ENCODE measurements at places on chromosomes 6 and 20.
A peak's percentile ranks its signal among the peaks of the same experiment; 100 is the strongest.

GRCh38 chr6:28659250-28659566 is 133.5 kb downstream of the GPX5 start:
- DNase-seq: no peak

GRCh38 chr6:74170118-74170517 is 474.1 kb downstream of the CD109 start:
- peak; percentile 19 for DNase-seq

DNA sequence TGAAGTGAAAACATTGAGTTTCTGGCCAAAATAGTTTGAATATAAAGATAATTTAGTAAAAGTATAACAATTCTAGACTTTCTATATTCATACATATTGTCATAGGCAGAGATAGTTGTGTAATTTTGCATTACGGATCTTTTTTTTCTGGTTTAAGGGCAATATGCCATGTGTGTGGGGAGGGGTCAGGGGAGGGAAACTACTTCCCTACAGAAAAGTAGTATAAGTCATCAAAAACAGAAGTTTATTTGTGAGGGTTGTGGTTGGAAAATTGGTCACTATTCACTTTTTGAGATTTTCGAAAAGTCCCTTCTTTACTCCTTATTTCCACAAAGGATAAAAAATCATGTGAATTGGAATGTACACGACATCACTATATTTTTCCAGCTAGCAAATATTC is 288.2 kb upstream of the PREP start:
- no peak for DNase-seq

GRCh38 chr20:23624324-23624691 is 13.4 kb downstream of the CST3 start:
- DNase-seq: no peak

DNA sequence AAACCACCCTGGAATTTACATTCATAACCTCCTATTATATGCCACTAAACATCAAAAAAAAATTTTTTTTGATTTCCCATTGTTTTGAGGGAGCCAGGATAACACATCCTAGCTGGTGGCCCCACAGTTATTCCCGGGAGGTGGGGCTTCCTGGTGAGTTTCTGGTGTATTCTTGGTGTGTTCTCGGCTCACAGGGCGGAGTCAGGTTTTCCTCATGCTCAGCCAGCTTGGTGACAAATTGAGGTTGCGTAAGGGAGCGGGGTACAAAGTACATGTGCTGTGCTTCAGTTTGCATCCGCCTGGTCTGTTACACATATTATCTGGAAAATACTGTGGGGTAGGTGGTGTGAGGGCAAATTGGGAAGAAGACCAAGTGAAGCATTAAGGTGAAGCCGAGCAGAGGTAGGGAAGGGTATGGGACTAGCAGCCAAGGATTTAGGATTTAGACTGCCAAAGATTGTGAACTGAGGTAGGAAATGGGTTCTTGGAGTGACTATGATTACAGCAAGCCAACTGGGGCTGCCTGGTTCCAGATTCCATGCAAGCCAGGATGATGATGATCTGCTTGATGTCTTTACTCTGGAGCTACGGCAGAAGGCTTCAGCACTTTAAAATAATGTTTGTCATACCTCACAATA is 46.2 kb upstream of the EEF1A1 start:
- DNase-seq: no peak

- no peak for DNase-seq
Measured at GRCh38 chr6:158005626-158006180, 24.0 kb downstream of the SYNJ2 start.

GRCh38 chr20:58167759-58168158 is 60.7 kb downstream of the ANKRD60 start:
- DNase-seq: no peak

GRCh38 chr6:149683256-149683859 is 34.5 kb downstream of the LATS1 start:
- no peak for DNase-seq

DNA sequence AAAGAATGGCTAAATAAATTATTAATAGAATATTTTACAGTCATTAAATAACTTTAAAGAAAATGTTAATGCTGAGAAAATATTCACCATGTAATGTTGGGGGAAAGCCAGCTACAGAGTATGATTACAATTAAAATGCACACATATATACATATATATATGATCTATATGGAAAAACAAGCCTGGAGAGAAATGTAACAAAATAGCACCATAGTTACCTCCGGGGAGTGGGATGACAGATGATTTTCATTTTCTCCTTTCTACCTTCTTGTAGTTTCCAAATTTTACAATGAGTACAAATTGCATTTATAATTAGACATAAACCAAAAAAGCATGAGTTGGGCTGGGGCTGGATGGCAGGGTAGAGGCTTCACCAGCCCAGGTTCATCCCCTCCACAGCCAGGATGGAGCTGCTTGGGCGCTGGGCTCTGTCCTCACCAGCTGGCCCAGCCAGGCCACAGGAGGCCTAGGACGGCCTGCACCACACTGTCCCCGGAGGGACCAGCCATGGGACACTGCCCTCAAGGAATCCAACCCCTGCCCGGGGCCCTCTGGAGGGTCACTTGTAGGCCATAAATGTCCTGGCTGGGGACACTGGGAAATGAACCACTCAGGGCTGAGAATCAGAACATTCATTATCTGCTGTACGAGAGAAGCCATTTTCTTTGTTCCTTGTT is 10.3 kb downstream of the C20orf203 start:
- no peak for DNase-seq

DNA sequence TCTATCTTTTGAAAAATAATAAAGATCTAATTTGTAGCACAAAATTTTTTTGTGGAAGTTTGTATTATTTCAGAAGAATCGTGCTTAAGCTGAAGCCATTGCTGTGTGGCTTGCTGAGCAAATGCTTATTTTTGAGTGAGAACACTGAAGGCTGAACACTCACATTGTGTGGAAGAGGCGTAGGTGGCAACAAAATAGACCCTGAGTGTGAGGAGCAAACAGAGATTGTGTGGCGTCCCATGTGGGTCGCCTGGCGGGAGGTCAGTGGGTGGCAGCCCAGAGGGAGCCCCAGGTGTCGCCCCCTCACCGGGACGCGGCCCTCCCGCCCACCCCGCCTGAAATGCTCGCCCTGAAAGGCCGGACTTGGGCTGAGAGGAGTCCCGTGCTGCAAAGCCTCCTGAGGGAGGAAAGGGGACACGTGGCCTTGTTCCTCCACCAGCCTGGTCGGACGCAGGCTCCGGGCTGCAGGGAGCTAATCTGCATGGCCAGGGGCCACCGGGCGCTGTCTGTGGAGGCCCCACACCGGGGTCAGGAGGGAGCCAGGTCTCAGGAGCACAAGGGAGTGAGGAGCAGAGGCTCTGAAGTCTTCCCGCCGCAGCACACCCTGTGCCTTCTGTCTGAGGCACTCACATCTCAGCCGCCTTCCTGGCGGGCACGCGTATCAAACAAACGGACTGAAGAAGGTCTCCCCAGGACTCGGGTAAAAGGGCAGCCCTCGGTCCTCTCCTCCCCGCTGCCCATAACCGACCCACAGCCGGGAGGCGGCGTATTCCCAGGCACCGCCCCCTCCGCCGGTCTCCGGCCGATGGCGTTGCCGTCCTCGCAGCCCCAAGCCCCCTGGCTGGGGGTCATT is 15.9 kb downstream of the DDO start:
- DNase-seq: no peak

DNA sequence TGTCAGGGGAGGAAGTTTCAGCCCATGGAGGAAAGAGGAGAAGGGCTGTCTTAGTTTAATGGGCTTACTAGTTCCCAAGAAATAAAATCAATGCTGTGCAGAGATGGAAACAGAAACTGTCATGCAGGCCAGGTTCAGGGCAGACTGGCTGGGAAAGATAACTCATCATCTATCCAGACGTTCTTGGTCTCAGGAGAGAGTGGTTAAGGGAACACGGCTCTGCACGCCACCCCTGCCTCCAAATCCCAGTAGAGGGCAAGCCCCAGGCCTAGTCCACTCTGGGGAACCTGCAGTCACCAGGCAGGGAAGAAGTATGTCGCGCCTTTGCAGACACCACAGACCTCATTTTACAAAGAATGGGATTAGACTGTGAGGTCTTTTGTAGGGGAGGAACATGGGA is 12.5 kb downstream of the ALDH8A1 start:
- DNase-seq: no peak

DNA sequence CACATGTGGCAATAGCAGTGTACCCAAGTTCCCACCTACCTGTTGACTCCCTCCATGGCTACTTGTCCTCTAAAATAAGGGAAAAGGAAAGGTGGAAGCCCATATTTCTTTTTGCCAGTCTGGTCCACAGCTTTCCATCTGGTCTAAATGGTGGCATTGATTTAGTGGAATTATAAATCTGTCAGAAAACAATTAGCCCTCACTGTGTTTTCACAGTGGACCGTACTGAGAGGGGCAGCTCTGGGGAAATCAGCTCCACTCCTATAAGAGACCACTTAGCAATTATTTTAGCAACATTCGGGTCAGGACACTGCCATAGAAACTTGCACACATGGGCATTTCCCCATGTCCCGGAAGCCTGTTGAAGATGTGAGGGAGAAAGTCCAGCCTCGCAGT is 653.4 kb upstream of the MARCKS start:
- no peak for DNase-seq

DNA sequence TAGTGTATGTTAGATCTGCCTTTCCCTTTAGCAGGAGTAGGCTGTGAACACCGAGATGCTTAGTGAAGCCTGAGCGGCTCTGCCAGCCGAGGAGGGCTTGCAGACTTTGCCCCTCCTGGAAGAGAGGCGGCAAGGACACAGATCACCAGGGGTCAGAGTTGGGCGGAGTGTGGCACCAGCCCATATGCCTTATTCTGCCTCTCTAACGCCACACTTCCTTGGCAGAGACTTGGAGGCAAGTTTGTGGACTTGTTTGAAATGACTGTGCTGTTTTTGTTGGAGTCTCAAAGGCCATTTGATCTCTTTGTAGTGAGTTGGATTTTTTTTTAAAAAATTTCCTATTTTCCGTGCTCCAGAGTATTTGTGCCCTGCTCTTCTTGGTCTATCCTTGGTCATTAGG is 44.5 kb upstream of the CLDN20 start:
- no peak for DNase-seq

DNA sequence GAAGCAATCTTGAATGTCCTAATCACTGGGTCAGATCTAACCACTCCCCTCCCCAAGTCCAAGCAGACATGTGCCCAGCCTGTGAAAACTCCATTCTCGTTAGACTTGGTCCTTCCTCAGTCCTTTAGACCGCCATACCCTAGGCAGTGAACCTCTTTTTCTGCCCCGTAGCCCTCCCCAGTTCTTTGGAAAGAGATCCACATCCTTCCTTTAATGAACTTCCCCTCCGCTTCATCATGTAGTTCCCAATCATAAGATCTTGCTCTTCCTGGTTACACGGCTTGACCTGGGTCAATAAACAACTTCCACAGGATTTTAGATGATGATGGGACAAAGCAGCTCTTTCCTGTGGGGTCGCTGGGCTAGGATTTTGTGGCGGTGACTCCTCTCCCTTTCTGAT is 9.6 kb downstream of the AHCY start:
- DNase-seq: no peak

DNA sequence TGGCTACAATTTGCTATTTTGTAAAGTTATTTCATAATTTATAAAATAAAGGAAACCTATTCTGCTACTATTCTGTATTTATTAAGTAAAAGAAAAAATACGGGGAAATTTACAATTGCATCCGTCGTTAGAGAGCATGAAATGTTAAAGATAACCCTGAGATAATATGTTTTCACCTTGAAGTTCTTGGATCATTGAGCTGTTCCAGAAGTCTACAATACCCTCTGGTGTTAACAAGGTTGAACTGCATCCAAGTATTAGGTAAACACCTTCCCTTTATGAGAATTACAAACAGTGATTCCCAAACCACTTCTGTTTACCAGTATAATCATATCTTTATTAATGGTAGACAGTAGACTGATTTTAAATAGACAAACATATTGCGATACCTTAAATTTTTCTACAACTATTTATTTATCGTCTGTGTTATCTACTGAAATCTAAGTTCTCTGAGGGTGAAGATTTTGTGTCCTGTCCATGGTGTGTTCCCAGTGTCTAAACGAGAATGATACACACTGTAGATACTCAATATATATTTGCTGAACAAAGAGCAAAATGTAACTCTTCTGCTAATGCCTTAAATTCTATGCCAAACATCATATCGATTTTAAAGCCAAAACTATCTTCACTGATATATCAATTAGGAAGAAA is 28.2 kb downstream of the TBC1D32 start:
- DNase-seq: no peak

DNA sequence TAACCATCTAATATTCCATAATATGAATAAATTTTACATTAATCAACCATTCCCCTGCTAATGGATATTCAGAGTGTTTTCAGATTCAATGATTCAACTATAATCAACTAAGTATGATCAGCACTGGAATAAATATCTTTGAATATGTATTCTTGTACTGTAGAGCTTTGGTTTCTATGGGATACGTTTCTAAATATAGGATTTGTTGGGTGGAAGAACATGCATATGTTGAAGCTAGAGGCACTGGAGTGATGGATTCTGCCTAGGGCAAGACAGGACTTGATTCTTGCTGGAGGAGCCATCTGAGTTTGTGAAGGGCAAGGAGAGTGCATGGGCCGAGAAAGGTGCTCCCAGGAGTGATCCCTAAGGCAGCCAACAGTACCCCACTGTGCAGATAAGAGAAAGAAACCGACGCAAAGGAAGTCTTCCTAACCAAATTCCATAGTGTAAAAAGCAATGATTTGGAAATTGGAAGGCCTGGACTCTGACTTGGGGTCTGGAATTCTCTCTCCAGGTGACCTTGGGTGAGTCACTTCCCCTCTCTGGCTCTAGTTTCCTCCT is 418.7 kb downstream of the PREX1 start:
- DNase-seq: no peak

DNA sequence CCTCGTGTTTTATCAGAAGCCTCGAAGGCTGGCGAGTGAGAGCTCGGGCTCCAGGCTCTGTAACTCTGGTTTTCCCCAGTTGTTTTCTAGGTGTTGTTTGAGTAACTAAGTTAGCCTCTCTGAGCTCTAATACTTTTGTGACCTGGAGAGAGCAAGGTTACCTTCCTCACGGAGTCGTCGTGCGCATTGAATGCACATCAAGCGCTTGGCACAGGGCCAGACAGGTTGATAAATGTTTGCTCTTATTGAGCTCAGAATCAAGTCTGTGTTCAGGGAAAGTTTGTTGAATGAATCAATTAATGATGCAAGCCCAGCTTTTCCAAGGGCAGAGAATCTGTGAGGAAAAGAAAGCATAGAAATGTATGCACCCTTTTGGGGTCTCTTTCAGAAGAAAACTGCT is 33.5 kb downstream of the EDN3 start:
- no peak for DNase-seq

GRCh38 chr6:39225946-39226437 is 3.3 kb downstream of the KCNK5 start:
- DNase-seq: no peak

GRCh38 chr6:35771343-35771627 is 5.1 kb upstream of the CLPSL2 start:
- DNase-seq: no peak

- DNase-seq: no peak
Measured at GRCh38 chr20:32522526-32522775, 62.7 kb downstream of the NOL4L start.

DNA sequence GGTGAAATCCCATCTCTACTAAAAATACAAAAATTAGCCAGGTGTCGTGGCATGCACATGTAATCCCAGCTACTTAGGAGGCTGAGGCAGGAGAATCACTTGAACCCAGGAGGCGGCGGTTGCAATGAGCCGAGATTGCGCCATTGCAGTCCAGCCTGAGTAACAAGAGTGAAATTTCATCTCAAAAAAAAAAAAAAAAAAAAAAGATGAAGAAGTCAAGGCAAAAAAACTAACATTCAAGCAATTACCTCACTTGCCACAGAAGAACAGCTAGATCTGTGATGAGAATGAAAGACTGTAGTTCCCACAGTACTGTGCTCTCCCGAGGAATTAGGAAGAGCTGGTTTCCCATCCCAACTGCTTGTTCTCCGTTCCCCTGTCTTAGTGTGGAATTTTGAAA is 144.7 kb upstream of the ECI2 start:
- DNase-seq: no peak

- DNase-seq: no peak
Measured at GRCh38 chr20:64055893-64056638, 6.6 kb upstream of the SOX18 start.

Data from fibroblast of skin of left biceps (primary cell).